8988T (cell line): ENCODE measurements at places on chromosomes 1 and 21.

- no peak for DNase-seq
Observed at GRCh38 chr1:59006289-59006658, 222.4 kb upstream of the JUN start.

GRCh38 chr1:200346700-200347099 is 63.1 kb downstream of the ZNF281 start:
- no peak for DNase-seq

GRCh38 chr1:97608272-97608671 is 312.6 kb downstream of the DPYD start:
- DNase-seq = no peak

- DNase-seq = no peak
Observed at GRCh38 chr1:163410073-163410999, 88.6 kb downstream of the NUF2 start.

- DNase-seq = no peak
Observed at GRCh38 chr1:31482482-31483011, 69.5 kb downstream of the SERINC2 start.

DNA sequence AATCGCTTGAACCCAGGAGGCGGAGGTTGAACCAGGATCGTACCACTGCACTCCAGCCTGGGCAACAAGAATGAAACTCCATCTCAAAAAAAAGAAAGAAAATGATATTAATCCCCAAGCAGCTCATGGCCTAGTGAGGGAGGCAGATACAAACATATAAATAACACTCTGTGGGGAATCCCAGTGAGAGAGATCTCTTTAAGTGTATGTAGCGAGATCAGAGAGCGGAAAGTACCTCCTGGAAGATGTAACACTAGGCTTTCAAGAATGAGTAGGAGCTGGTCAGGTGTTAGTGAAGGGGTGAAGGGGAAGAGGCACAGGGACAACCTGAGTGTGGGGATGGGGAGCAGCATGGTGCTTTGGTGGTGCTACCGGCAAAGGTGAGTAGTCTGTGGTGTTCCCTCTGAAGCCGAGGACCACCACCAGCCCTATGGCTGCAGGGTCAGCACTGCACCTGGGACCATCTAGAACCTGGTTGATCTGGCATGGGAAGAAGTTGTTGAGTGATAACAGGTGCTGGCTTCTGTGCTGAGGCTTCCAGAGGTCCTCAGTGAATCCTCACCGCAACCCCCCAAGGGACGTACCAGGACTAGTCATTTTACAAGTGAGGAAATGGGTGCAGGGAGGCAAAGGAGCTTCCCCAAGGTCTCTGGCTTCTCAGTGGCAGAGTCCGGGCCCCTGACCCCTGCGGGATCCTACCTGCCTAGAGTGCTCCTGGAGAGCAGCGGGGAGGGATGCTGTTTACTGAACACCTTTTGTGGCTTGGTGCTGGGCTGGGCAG is 367.6 kb upstream of the VAMP3 start:
- no peak for DNase-seq

- DNase-seq = no peak
Observed at GRCh38 chr1:204045430-204045829, 27.5 kb upstream of the SOX13 start.

DNA sequence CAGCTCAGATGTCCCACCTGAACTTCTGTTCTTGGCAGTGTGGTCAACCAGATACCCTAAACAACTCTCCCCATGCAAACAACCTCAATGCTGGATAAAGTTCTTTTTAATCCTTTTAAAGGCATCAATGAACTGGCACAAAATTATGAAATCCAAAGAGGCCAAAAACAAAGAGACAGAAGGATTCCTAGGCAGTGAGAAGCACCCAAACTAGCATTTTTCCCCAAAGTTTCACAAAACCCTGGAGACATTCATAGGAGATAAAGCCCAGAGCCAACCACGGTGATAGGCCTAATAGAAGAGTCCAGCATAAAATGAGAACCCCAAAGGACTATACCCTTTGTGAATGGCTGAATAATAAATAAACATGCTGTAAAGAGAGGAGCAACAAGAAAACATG is 50.7 kb downstream of the MATN1 start:
- DNase-seq = no peak

GRCh38 chr1:114080511-114081436 is 72.9 kb downstream of the SYT6 start:
- DNase-seq = no peak

DNA sequence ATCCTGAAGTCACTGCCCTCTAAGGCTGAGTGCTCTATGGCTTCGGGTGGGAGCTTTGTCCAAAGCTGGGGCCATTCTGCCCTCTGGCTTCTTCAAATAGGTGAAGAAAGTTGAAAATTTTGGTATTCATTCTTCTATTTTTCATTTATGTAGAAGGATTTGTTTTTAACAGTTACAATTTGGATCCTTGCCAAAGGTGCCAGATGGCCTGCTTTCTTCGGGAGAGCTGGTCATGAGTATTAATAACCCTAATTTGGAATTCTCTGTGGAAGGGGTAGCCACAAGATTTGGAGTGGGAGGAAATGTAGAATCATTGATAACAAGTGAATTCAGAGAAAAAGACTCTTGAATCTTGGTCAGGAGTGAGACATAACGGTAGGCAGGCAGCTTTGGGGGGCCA is 370.4 kb upstream of the ST6GALNAC5 start:
- no peak for DNase-seq

DNA sequence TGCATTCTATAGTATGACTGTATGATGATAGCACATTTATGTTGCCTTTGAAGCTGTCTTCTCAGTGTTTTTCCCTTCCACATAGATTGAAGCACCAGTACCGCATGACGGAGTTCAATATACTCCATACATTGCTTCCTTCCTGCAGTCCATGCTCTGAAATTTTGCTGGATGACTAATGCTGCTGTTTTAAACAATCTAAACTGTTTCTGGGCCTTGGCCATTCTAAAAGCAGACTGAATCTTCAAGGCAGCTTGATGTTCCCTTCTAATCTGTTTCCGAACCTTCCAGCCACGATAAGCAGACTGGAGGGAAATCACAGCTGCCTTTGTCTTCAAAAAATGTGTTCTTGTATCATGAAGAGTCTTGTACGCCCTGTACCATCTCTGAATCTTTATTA is 36.2 kb upstream of the F13B start:
- DNase-seq = no peak

GRCh38 chr1:38745476-38746401 is 113.8 kb downstream of the RRAGC start:
- no peak for DNase-seq

- DNase-seq = no peak
Observed at GRCh38 chr21:42562816-42563215, 49.2 kb downstream of the SLC37A1 start.

DNA sequence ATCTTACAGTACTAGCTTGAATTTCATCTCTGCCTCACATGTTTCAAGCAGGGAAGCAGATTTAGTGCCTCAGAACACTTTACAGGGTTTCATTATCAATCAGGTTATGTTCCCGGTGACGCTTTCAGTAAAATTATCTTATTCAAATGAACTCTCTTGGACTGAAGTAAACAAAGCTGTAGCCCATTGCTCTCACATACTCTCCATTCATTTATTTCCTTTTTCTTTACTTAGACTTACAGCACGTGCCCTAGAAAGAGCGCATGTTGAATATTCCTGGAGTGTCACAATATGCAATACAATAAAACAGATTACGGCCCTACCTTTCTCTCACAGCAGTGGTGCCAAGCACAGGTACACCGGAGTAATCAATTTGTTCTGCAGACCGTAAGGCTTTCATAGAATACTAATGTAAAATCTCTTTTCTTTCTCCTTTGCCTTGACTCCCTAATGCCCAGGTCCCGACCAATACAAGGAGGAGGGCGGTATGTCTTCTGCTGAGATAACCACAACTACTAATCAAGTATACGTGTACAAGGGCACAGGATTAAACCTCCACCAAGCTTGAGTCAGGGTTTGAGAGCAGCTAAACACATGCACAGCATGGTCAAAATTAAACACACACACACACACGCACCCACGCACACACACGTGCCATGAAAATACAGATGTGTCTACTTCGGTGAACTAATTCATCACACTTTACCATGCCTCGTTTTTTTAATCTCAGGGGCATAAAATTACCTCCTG is 62.8 kb downstream of the NRIP1 start:
- no peak for DNase-seq

GRCh38 chr1:41097105-41097504 is 75.6 kb upstream of the SLFNL1 start:
- DNase-seq = no peak

DNA sequence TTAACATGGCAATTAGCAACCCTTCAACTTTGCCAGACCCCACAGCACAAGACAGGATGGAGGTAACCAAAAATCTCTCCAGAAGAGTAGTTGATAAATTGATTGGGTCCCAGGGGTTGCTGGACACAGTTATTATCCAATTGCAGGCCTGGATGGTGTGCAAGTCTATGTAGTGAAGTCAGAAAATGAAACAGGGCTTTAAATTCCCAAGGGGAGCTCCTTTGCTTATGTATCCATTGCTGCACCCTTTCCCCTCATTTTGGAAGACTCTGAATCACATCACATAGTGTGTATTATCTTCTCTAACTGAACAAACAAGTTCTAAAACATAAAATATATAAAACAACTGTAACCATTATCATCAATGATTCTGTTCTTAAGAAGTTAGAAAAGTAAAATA is 550.2 kb downstream of the LMO4 start:
- no peak for DNase-seq

DNA sequence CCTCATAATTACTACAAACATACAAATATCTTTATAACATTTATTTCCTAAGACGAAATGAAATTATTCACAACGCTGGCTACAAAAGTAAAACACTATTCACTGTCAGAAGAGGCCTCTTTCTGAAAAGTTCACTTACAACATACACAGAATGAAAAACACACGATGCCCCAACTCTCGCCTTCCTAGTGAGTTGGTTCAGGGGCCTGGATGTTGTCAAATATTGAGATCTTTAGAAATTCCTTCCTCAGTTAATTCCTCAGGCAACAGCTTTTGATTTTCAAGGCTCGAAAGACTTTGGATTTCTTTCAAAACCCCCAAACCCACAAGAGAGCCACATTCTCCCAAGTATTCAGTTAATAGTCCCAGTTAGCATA is 14.2 kb upstream of the KCNE1 start:
- DNase-seq = no peak

GRCh38 chr1:239719642-239720258 is 333.4 kb downstream of the CHRM3 start:
- DNase-seq = no peak

DNA sequence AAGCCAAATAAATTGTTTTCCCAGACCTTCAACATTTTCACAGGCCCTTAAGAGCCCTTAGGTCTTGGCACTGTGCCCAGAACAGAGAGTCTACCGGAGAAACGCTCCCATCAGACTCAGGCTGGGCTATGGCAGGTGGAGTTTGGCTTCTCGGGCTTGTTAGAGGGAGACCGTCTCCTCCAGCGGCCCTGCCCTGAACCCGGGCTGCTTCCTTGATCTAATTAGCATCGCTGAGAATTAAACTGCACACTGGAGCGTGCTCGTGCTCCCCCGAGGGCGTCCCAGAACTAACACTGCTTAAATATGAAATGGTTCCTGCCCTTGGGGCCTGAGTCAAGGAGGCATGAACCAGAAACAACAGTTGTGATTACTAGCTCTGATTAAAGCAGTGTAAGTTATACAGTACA is 634.4 kb downstream of the MATN1 start:
- DNase-seq = no peak

- no peak for DNase-seq
Observed at GRCh38 chr1:89842567-89843272, 21.9 kb downstream of the LRRC8D start.

DNA sequence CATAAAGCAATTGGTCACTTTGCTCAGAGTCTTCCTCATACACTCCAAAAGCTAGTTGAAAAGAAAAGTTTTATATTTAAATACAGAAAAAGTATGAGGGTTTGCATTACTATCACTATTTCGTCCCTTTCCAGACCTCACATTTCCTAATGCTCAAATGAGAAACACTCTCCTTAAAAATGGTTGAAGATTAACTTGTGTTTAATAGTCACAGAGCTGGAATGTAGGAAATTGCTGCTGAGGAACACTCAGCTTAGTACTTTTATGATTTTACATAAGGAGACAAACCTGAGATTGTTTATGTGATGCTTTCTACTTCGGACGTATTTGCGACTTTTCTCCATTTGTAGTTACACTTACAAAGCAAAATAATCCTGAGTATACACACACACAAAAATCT is 39.8 kb downstream of the MYSM1 start:
- DNase-seq = no peak

DNA sequence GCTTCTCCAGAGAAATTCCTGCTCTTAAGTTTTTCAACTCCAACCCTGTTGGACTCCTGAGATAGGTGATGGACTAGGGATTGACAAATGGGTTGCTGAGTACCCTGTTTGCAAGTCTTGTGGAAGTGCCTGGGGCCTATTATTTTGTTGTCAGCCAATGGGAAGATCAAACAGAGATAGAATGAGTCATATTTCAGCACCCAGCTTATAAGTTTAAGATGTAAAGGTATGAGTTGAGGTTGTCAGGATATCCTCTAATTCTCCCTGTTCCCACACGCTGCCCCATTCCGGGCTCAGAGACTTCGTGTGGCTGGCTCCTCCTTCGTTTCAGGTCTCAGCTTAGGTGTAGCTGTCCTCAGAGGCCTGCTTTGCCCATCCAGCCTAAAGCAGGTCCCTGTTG is 91.8 kb downstream of the CENPF start:
- DNase-seq = no peak

DNA sequence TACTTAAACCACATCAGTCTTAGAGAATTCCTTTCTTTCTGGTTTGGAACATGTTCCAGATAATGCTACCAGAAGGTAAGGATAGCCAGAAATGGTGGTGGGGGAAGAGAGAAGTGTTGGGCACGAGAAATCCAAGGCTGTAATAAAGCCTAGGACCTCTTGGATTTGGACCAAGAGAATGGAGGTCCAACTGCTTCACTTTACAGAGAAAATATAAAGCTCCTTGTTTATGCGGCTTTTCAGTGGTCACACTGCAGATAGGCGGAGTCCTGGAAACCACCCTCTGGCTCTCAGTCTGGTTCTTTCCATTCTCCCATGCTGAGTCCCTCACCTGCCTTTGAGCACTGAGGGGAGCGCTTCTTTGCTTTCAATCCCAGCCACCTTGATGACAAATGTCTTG is 87.8 kb downstream of the ADCY10 start:
- no peak for DNase-seq

GRCh38 chr1:225655509-225656258 is 2.8 kb upstream of the ENAH start:
- DNase-seq = peak; percentile 46

GRCh38 chr21:35730325-35730724 is 330.0 kb downstream of the SETD4 start:
- DNase-seq = no peak

DNA sequence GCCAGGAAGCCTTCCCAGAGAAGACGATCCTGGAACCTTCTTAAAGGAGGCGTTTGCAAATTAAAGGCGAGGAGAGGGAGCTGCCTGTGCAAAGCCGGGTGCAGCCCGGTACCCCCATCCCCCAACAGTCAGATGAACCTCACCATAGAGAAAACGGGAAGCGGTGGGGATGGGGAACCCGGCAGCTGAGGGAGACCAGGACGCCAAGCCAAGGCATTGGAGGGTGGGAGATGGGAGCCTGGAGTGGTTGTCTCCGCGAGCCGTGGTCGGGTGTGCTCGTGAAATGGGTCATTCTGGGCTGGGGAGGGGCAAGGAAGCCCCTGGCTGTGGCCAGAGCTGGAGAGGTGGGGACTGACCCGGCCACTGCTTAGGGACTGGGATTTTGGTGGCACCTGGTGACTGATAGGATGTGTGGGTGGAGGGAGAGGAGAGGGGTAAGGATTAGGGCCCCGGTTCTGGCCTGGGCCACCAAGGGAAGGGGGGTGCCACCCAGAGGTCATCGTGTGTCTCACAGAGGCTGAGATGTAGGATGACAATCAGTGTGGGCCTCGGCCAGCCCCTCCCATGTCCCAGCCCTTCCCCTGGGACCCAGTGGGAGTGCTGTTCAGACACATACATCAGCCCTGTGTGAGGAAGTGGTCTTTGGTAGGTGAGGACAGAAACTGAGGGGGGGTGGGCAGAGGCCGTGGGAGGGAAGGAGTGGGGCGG is 676 bp upstream of the PADI2 start:
- DNase-seq = no peak
